ENCODE measurements at places on chromosomes 13 and 19.

DNA sequence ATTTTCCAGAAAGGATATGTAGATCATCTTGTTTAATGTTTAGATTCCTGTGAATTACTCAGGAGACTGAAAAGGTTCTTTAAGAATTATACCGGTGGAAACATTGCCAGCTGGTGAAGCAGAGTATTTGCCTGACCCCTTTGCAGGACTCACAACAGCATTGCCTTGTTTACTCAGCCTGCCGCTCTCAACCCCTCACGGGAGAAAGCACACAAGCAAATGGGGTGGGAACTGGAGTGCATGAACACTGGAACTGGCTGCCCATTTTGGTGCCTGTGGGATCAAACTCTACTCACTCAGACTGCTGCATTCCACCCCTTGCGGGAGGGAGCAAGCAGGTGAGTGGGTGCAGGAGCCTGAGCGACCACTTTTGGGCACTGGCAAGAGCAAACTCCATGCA, 804.7 kb upstream of the SLITRK1 start:
- DNase-seq, result no peak

DNA sequence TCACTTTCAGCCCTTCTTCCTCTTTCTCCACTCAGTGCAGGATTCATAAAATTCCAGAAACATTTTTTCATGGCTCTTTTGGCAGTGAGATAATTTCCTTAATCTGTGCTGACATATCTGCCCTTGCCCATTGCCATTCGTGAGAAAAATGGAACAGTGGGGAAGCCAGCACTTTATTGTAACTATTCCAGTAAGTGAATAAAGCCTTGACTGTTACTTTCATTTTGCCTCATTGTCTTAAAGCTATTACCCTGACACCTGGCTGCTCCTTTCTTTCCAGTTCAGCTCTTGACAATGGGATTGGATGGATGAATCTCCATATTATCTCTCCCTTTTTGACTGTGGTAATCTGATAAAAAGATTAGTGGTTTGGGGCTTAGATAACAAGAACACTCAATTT, 1068.1 kb upstream of the PCDH20 start:
- no peak for DNase-seq

DNA sequence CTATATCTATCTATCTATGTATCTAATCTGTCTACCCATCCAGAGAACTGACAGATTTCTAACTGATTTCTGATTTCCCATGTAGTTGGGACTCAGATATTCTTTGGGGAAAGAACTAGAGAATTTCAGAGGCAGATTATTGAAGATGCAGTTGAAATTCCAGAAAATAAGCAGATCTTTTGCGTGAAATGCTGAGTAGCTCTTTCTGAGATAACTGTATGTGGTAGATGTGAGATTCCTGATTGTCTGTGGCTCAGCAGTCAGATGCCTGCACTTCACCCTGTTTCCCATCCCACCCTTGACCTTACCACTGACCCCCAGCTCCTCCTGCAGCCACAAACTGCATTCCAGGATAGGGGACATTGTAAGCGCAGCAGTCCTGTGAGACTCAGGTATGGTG, 61.5 kb downstream of the DGKH start:
- no peak for DNase-seq

- no peak for DNase-seq
Observed at GRCh38 chr19:28543244-28543776, 669.6 kb downstream of the UQCRFS1 start.

DNA sequence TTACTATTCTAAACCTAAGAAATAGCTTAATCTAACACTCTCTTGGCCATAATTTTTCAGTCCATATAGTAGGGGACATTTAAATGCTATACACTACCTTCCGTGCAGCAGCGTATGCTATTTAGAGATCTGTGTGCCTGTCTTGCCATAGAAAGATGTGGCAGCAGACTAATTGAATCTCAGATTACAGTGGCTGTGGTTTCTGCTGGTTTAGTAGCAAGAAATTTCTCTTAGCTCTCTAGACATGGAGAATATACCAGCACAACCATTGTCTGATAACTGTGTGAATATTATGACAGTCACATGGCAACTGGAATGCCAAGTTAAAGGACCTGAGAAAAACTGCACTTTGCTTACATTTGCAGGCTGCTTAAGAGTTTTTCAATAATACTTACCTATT, 672.4 kb upstream of the MIR17HG start:
- DNase-seq, result no peak

DNA sequence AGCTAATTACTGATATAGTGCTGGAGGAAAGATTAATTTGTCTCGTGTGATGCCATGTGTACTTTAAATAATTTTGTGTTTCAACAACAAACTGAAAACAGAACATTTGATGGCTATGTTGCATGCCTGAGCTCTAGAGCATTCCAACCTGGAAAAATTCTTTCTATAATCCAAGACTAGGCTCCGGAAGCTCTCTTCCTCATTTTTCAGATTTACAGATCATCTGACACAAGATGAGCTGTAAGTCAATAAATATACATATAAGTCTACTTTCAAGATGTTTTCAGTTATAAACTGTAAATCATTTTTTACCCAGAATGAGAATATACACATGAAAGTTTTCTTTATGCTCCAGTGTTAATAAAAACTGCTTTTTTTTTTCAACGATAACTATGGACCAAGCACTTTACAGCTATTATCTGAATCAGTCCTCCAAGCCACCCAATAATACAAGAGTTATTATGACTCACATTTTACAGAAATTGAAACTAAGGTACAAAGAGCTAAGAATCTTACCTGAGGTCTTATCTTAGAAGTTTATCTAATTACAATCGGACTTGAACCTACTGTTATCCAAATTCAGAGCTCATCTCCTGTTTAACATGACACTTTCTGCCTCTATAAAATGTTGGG, 6.4 kb upstream of the FOXO1 start:
- no peak for DNase-seq

DNA sequence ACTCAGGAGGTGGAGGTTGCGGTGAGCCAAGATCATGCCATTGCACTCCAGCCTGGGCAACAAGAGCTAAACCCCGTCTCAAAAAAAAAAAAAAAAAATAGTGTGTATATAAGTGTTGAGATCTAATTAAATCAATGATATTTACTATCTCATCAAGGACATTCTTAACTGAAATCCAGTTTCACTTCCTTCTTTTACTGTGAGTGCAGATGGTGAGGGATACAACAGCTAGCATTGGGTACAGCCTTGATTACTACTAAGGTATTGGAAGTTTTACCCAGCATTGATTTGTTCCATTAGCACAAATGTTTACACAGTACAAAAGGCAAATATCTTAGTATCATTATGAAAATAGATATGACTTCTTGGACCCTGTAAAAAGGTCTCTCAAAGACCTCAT, 546.6 kb downstream of the KCTD12 start:
- no peak for DNase-seq

DNA sequence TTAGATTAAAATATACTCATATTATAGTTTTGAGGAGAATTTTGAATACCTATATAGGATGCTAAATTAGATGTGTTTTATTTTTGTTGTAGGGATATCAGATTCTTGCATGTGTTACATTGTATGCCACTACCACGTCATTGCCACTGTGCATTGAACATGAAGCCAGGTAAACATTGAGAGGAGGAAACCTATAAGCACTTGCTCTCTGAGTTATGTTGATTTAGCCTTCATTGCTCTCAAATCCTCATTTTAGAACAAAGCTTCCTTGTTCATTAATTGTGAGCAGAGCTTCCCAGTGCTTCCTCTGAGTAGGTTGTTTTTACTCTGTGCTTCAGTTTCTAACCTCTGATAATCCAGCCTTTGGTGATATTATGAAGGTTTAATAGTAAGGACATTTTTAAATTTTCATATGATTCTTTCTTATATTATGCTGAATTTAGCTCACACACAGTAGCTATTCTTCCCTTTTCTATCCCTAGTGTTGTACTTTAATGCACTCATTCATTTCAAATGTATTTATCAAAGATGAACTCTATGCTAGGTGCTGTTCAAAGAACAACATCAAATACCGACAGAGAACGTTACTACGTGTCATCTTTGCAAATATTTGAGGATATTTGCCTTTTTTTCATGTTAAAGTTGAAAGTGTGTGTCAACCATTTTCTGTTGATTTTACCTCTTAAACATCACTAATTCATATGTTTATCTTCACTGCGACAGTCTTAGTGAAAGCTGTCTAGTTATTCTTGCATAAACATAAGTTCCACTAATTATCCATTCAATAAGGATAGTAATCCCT, 1448.0 kb upstream of the MIR17HG start:
- DNase-seq, result no peak

GRCh38 chr19:8664671-8665057, 33.9 kb downstream of the ACTL9 start:
- no peak for DNase-seq

DNA sequence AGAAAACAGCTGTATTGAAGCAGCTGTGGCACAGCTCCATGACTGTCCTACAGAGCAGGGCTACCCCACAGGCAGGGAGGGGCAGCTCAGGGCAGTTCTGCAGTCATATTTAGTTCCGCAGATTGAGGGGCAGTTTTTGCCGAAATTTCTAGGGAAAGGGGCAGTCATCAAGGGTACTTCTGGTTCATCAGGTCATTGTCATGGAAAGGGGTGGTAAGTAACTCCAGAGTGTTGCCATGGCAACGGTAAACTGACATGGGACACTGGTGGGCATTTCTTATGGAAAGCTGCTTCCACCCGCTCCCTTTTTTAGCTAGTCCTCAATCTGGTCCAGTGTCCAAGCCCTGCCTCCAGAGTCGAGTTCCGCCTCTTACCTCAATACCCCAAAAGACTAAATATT, 702.8 kb downstream of the LIG4 start:
- DNase-seq, result no peak

GRCh38 chr19:52662631-52663030, 24.5 kb upstream of the ZNF83 start:
- DNase-seq, result no peak

- no peak for DNase-seq
Observed at GRCh38 chr13:27448308-27448707, 2.1 kb downstream of the MTIF3 start.

DNA sequence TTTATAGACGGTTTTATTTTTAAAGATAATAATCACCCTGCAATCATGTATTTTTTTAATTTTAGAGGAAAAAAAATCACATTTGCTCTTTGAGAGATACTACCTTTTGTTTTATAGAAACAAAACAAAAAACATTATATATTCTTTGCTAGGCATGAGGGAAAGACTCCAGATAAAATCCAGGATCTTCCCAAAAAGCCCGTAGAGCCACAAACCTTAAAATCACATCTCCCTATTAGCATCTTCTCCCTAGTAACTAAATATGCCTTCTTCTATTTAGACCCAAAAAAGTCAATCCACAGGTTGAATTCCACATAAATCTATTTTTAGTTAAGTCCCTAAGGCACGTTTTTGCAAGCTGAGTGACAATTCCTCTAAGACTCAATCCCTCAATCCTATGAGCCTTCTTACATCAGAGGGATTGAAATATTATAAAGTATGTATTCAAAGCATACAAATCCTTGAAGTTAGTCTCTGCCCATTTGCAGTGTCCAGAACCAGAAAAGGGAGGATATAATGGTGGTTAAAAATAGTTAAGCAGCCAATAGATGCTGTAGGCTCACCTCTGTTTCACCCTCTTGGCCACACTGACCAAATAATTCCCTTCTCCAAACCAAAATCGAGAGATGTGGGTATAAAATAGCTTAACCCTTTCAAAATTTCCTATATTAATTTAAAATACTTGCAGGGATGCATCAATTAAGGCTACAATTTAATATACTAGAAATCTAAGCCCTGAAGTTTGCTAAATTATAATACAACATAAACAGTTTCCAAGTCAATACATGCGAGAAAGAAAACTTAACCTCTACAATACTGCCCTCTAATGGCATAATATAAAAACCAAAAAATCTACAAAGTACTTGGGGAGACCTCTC, 64.0 kb downstream of the SERP2 start:
- DNase-seq, result no peak

GRCh38 chr13:76635232-76636230, 250.7 kb downstream of the KCTD12 start:
- no peak for DNase-seq

DNA sequence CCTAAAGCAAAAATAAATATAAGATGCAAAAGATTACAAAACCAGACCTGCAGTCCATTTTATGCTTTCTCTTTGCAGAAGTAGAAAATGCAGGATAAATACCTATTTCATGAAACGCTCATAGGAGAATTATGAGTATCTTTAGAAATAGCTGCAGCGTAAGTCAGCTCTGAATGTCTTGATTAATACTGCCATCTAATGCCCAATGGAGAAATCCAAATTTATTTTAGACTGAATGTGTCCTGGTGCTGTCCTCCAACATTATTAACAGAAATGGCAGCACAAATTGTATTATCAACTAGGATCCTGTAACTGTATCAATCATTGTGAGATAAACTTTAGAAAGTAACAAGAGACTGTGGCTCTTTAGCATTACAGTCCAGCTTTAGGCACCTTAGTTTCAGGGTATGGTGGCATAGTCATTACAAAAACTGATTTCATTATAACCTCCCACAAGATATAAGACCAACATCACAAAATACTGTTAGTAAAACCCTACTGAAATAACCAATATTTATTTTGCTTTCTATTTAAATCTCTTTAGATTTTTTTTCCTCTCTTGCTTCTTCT, 162.1 kb upstream of the MIR17HG start:
- DNase-seq, result no peak

GRCh38 chr13:80528733-80529132, 187.8 kb upstream of the SPRY2 start:
- DNase-seq, result no peak

- DNase-seq, result no peak
Observed at GRCh38 chr19:5308451-5309437, 31.9 kb downstream of the PTPRS start.

DNA sequence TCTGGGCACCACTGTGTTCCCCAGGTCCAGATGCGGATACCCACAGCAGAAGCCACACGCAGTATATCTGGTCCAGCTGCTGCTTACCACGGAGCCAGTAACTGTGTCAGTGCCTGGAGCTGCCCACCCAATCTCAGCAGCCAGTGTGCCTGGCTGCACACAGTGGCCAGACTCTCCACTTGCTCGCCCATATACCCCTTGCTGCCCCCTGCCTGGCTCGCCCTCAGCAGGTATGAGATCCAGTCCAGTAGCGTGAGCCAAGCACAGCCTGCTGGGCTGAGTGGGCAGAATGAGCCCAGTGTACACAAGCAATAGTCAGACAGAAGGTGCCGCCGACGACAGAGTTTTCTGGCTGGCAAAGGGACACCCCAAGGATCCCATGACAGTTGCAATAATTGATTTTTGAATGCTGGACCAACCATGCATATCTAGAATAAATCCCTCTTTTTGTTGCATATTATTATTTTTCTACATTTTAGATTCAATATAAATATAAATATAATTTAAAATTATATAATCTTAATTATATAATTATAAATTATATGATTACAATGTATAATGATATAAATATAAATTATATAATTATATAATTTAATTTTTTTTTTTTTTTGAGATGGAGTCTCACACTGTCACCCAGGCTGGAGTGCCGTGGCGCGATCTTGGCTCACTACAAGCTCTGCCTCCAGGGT, 918.8 kb upstream of the MIR17HG start:
- DNase-seq, result no peak

All from activated CD8-positive, alpha-beta memory T cell treated with anti-CD3 and anti-CD28 coated beads, Interleukin-2, amount 10 ng/mL, durations not matched to agents 7 days and 5 days (primary cell).